ENCODE measurements at places on chromosomes 7 and 10.

- DNase-seq, result no peak
These were observed 33.7 kb upstream of the CABCOCO1 start for GRCh38 chr10:61628875-61629513.

DNA sequence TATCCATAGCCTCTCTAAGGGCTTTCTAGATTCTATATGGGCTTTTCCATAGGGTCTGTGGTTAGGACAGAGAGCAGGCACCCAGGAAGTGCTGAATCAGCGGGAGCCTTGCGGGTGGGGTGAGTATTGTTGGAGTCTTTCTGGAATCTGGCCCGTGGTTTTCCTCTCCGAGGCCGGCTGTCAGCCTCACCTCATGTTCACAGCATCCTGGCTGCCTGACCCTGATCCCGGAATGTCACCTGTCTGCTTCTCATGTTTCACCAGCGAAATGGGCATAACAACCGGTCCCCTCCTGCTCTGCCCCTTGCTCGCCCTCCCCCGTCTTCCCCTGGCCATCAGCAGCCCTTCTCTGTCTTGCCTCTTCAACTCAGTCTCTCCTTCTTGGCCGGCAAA is 36.5 kb downstream of the DDIT4 start:
- DNase-seq, result no peak

DNA sequence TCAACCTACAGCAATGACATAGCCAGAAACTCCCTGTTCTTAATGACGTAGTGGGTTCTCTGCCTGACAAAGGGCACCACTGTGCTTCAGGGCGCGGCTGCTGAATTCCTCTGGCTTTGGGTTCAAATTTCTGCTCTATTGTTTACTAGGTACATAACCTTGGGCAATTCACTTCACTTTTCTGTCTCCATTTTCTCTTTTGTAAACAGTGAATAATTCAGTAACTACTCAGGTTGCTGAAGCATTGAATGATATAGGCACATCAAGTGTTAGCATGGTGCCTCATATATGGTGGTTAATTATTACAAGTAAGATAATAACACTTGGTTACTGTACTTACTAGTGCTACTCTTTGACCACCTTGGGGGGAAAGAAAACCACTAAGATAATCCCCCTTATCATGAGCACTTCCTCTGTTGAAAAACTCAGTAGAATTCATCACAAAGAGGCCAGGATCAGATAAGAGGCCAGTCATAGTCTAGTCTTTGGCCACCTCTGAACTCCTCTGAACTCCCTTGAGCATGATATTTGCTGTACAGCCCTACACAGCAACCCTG is 92.0 kb upstream of the AHR start:
- no peak for DNase-seq

- DNase-seq, result no peak
These were observed 217.6 kb downstream of the TCERG1L start for GRCh38 chr10:131093795-131094366.

- no peak for DNase-seq
These were observed 528 bp upstream of the TNRC18 start for GRCh38 chr7:5423976-5424748.

DNA sequence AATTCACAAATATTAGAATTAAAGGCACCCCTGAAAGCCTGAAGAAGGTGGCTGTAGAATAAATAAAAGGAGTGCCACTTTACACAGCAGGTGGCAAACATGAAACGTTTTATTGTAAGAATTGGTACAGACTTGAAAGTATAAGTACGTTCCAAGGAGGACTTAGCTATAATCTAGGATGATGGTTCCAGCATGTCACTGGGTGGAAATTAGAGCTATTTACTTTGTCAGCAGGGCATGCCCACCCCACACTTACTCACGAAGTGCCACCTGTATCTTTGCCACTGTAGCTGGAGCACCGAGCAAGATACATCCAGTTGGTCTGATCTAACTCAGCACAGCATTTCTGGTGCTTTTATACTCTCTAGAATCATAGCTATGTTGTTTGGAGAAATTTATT is 97.8 kb downstream of the GRM8 start:
- no peak for DNase-seq

All from stimulated activated CD4-positive, alpha-beta T cell treated with anti-CD3 and anti-CD28 coated beads, Interleukin-1b, Interleukin-23, amount 100 ng/mL, for 1 hour (primary cell).